Stimulated activated CD4-positive, alpha-beta T cell treated with anti-CD3 and anti-CD28 coated beads, Interleukin-2, amount 100 ng/mL, for 24 hours (primary cell): ENCODE measurements at places on chromosomes 13 and 19.

DNA sequence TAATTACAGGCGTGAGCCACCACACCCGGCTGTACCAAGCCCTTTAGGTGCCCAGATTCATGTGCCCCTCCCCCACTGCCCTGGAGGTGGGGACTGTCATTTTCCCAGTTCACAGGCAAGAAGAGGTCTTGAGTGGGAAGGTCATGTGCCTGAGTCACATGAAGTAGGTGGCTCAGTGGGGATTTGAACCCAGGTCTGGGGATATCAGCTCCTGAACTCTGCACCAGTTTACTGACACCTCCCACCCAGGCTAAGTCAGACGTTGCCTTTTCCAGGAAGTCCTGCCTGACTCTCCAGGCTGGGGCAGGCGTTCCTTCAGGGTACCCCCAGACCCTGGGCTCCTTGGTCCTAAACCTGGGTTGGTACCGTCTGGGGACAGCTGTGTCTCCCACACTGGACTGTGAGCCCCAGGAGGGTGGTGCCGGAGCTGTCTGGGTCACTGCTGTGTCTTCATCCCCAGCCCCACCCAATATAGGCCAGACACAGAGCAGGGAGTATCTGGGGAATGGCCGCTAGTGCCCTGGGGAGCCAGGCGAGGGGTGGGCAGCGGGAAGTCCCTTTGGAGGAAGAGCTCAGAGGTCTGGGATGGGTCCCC is 8.6 kb downstream of the VASP start:
- DNase-seq, result no peak

DNA sequence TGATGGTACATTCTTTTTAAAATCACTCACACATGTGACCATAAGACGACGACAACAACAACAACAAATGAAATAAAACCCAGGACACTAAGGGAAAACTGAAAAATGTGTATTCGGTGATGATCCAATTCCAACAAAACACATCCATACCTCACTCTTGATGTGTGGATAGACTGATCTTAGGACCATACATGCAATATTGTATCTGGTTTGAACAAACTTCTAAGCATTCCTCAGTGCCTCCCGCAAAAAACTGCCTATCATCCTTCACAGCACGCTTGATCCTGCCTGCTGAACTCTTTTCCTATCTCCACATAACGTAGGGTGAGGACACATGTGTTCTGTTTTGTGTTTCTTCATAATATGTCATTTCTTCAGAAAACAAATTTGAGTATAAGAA is 415.2 kb downstream of the KCTD12 start:
- no peak for DNase-seq

GRCh38 chr19:29809795-29810503 is 1.8 kb upstream of the CCNE1 start:
- no peak for DNase-seq

DNA sequence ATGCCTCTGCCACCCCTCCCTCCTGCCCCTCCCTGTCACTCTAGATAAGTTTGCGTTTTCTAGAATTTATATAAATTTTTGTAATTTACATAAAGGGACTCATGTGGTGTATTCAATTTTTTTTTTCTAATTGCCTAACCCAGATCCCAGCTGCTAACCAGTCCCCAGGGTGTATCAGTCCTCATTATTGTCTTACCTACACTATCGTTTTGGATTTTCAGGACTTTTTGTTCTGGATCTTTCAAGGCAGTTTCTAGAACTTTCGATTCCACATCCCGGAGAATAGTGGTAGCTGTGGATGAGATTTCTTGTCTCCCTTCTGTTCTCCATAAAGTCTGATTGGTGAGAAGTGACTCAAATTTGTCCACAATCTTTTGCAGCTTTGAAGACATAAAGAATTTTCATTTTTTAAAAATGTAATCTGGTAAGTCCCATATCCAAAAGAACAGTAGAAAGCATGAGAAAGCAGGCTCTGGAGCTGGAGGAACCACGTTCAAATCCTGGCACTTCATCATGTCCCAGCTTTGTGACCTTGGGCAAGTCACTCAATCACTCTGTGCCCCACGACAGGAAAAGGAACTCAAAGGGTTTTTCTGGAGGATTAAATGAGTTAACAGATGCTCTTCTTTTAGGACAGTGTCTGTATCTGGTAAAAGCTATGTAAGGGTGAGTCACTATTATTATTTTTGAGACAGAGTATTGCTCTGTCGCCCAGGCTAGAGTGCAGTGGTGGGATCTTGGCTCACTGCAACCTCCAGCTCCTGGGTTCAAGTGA is 19.7 kb downstream of the ADGRE3 start:
- no peak for DNase-seq

- no peak for DNase-seq
These were observed 57.4 kb downstream of the RUBCNL start for GRCh38 chr13:46329624-46330023.

- DNase-seq, result no peak
These were observed 479.5 kb downstream of the ZNF536 start for GRCh38 chr19:30851646-30852045.

DNA sequence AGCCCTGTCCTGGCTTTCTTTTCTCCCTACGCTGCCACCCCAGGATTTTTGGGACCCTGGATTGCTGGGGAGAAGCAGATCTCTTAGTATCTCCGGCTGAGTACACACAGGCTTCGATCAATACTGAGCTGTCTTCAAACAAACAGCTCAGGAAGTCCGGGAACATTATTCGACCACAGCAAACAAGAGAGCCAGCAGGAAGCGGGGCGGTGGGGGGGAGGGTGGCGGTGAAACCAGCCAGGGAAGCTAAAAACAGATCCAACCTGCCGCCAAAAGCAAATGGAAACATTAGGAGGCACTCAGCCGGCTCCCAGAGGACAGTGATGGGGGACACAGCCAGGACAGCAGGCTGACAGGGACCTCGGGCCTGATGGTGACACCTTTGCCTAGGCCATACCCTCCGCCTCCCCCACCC is 12.2 kb upstream of the BCAM start:
- no peak for DNase-seq

GRCh38 chr19:34189199-34189916 is 17.1 kb downstream of the LSM14A start:
- no peak for DNase-seq

GRCh38 chr13:28100150-28101121 is at the start of gene FLT3:
TSS of gene FLT3 (minus strand) at chr13:28100576. CDS start at chr13:28100510, 66 bp downstream.
- peak; percentile 63 for DNase-seq

GRCh38 chr13:51834581-51835171 is 10.3 kb downstream of the TMEM272 start:
- DNase-seq, result no peak

- DNase-seq, result no peak
These were observed 7.6 kb downstream of the ALOX5AP start for GRCh38 chr13:30742901-30743300.

GRCh38 chr19:41641879-41642485 is 15.1 kb upstream of the CEACAM4 start:
- peak; percentile 73 for DNase-seq

DNA sequence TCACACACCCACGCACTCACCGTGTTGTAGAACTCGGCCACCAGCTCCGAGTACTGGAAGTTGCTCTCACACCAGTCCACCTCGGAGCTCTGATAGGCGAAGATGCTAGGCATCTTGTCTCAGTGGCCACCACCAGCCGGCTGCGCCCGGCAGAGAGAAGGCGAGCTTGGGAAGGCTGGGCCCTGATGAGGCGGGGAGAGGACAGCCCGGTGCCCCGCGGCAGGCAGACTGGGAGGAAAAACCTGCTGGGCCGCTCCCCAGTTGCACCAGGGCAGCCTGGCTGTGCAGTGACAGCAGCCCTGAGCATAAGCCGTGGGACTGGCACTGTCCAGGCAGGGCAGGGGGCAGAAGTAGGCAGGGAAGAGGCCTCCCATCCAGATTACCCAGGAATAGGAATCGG is at the start of gene ACER1:
ACER1 (minus strand) TSS at position 174 of the 400 bp plus-strand sequence; CDS start at position 113, 61 bp downstream.
- no peak for DNase-seq

DNA sequence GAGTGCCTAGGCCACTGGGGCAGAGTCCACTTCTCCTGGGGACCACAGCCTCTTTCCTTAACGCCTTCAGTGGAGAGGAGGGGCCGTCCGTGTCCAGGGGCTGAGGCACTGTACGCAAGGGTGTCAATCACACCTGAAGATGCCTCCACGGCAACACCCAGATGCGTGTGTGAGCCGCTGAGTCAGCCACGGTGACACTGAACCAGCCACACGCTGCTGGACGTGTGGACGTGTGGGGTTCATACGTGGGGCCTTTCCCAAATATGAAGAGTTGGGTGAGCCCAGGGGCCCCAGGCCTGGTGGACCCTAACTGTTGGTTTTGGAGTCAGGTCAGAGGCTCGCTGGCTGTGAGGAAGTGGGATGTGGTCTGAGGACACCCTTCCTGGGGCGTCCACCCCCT is 51.6 kb downstream of the TMEM255B start:
- DNase-seq, result no peak

- DNase-seq, result no peak
These were observed 312.5 kb downstream of the TEX29 start for GRCh38 chr13:111632906-111633305.

GRCh38 chr13:73596382-73596781 is 537.6 kb downstream of the KLF5 start:
- no peak for DNase-seq

- no peak for DNase-seq
These were observed 409.3 kb downstream of the DIAPH3 start for GRCh38 chr13:59754411-59754810.

- DNase-seq, result no peak
These were observed 188.5 kb downstream of the FOXO1 start for GRCh38 chr13:40477623-40478608.

GRCh38 chr13:36915106-36915505 is 4.9 kb downstream of the SMAD9 start:
- no peak for DNase-seq

GRCh38 chr13:51697181-51697580 is 106.8 kb downstream of the DHRS12 start:
- no peak for DNase-seq

- DNase-seq, result no peak
These were observed 716 bp downstream of the SH2D3A start for GRCh38 chr19:6766357-6767080.

DNA sequence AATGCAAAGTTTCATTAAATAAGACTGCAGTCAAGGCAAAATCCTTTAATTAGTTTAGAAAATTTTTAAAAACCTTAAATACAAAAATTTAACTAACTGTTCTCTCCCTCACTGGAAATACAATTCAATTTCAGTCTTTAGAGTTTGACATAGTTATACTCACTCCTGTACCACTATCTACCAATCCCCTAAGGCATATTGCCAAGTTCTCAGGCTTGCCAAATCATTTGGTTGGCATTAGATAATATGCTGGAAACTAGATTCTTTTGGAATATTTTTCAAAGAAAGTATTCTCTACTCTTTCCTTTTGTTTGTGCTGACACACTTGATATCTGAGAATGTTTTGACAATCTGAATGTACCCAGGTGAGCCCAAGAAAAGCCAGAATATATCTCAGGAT is 77.2 kb downstream of the TSC22D1 start:
- DNase-seq, result no peak

GRCh38 chr19:46935066-46935663 is 74.4 kb downstream of the ARHGAP35 start:
- no peak for DNase-seq

- DNase-seq, result no peak
These were observed 80.8 kb downstream of the SHISA2 start for GRCh38 chr13:25971047-25971446.
